ENCODE measurements at places on chromosomes 12 and 14. TPM values are rescaled to one million over a fixed set of nuclear protein-coding genes. Genes with fewer than 3 reads are reported as not detected.

SLC6A15 gene
- total RNA-seq: 4.0 TPM

OTOGL gene
- total RNA-seq: not detected

GPRC5D gene
- not detected for total RNA-seq

LUM gene
- 0.49 TPM for total RNA-seq

SLCO1B1 gene
- total RNA-seq: 0.28 TPM

FGF6 gene
- not detected for total RNA-seq

CACNA1C gene
- total RNA-seq: 0.03 TPM

CLEC2A gene
- total RNA-seq: not detected

SAMD15 gene
- 1.4 TPM for total RNA-seq

GLT8D2 gene
- total RNA-seq: 0.23 TPM

ATG2B gene
- 8.4 TPM for total RNA-seq

RTN1 gene
- not detected for total RNA-seq

TMPRSS12 gene
- not detected for total RNA-seq

GNB3 gene
- total RNA-seq: 1.1 TPM

UNC119B gene
- total RNA-seq: 24.9 TPM

FOXN4 gene
- total RNA-seq: 0.04 TPM

KRT82 gene
- not detected for total RNA-seq

ACVRL1 gene
- 0.18 TPM for total RNA-seq

SYNE3 gene
- 0.70 TPM for total RNA-seq
